Stimulated activated CD8-positive, alpha-beta memory T cell treated with anti-CD3 and anti-CD28 coated beads, Interleukin-15, amount 100 ng/mL, for 4 hours (primary cell): ENCODE measurements at places on chromosomes 2 and 18.
A peak's percentile ranks its signal among the peaks of the same experiment; 100 is the strongest.

- DNase-seq, result no peak
These were observed 101.9 kb downstream of the NFATC1 start for GRCh38 chr18:79497638-79498081.

GRCh38 chr2:239262484-239263230, 138.2 kb downstream of the HDAC4 start:
- no peak for DNase-seq

DNA sequence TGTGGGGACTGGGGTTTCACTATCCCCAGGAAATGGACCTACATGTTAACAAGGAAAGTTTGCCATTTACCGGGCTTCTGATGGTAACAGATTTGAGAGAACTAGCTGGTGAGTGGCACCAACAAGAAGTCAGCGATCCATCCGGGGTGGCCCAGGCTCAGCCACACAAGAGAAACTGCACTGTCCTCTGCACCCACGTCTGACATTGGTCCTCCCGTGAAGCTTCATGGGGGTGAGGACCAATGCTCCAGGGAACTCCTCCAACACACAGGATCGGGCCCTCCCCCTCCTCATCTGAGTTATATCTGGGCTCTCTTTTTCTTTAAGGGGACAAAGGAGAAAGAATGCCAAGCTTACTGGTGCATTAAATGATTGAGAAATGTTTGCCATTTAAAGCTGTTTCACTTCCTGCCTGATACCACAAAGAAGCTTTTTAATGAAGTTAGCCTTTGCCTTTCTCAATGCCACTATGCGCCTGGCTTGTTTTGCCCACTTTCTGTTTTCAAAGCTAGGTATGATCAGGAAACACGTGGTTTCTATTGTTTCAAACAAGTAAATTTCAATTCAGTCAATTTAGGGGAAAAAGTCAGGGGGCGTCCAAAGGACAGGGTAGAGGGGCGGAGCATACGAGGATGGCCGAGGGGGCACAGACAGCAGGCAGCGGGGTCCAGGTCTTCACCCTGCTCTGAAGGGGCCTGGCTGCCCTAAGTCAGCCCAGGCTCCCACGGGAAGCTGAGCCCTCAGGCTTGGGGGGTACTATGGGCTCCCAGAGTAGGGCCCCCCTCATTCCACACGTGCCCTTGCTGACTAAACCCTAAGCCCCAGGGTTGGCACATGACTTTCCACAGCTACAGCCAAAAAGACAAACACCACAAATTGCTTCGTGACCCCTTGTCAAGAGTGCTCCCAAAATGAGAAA, 204.0 kb upstream of the ID2 start:
- no peak for DNase-seq

DNA sequence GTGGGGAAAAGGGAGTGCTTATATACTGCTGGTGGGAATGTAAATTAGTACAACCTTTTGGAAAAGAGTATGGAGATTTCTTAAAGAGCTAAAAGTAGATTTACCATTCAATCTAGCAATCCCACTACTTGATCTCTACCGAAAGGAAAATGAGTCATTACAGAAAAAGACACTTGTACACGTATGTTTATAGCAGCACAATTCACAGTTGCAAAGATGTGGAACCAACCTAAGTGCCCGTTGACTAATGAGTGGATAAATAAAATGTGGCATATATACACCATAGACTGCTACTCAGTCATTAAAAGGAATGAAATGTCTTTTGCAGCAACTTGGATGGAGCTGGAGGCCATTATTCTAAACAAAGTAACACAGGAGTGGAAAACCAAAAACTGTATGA, 29.5 kb downstream of the FLACC1 start:
- no peak for DNase-seq

- DNase-seq, result no peak
These were observed 147.9 kb upstream of the CAVIN2 start for GRCh38 chr2:191994749-191995148.

DNA sequence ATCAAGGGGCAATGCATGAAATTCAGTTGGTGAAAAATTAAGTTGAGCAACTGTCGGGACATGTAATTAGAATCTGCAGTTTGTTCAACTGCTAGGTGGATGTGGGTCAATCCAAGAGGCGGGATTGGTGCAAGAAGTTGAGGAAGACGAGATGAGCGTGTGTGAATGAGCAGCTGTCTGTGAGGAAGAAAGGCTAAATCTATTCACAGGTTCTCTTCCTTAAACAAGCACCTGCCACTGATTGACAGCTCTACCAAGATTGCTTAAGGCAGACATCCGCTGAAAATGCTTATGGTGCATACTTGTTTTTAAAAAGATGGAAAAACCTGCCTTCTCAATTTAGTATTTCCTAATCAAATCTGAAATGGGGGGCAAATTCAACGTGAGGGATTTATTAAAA, 323.4 kb upstream of the THUMPD2 start:
- DNase-seq, result no peak

GRCh38 chr2:182994228-182994912, 43.9 kb downstream of the NCKAP1 start:
- DNase-seq, result no peak

GRCh38 chr2:205903549-205904129, 182.3 kb downstream of the INO80D start:
- DNase-seq, result no peak

GRCh38 chr18:70553245-70553935, 264.5 kb downstream of the SOCS6 start:
- DNase-seq, result no peak

DNA sequence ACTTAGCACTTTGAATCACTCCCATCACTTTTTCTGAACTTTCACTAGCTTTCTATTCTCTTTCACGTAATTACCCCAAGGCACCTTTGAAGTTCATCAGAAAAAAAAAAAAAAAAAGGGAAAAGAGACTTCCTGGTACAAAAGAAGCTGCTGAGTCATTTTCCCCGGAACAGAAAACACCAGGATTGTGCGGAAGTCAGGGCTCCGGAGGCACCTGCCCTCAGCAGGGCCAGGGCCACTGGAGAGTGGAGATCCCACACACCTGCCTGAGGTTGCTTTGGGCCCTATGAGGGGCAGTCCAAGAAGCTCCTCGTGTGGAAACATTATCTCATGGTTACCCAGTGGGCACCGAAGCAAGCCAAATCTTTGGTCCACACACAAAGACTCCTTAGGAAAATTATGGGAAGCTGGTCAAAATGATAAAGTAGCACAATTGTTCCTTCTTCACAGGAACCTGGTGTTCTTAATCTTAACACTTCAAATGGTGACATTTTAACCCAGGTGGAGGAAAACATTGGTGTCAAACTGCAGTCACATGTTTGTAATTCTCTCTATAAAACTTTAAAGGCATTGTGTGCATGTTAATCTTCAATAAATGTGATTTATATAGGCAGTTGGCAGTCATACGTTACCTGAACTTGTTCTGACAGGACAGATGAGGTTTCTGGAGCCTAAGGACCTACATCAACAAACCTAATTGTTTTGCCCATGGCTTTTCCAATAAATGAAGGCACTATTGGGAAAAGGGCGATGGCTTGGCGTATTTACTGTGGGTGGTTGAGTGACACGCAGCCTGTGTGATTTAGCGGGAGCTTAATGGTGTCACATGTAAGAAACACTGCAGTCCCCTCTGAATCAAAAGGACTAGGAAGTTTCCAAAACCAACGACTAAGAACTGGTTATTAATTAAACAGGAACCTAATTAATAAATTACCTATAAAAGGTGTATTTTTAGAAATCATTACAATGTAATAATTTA, 23.4 kb upstream of the FAM110C start:
- DNase-seq, result no peak

DNA sequence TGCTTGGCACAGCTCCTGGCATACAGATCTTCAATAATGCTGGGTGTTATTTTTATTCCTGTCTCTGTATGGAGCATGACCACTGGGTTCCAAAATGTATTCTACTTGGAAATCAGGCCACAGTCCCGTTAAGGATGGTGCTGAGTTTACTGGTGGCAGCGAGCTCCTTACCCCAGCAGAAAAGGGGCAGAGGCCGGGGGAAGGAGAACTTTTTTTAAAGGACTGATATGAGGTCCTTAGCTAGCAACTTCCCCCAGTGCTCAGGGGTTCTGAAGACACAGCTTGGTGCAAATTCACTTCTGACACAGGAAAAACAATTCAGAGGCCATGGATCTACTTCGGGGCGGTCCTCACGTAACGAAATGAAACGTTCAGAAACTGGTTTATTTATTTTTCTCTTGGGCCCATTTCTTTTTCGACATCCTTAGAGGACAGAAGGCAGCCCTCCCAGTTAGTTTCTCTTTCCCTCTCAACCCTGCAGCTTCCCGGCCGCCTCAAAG, 872 bp downstream of the RDH14 start:
- DNase-seq, result no peak

DNA sequence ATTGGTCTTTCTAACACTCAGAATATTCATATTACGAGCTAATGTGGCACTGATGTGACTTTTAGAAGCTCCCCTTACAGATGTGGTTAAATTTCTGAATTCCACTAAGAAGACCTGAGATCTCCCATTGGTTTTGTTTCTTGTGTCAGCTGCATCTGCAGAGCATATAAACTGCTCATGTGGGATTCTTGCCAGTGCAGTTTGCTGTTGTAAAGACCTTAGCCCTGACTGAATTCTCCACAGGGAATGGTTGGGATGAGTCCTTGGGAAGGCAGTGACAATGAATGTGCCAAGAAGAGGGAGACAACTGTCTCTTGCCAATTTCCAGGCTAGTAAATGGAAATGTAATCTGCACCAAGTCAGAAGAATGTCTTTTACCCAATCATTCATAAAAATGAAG, 94.1 kb downstream of the PTPRM start:
- DNase-seq, result no peak

- DNase-seq, result no peak
These were observed 60.4 kb downstream of the RHOB start for GRCh38 chr2:20507166-20507692.

DNA sequence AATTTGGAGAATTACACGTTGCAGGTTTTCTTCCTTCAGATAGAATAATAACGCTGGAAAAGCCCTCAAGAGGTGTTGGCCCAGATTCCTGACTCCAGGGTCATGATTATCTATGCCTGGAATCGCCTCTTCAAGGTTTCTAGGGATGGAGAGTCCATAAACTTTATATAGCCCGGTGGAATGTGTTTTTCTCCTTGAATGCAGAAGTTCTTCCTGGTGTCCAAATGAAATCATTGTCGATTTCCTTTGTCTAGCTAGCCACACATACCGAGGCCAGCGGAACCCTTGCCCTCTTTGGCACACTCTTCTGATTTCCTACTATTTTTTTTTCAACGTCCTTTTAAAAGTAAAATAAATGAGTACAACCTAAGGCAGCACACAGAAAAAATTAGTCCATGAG, 117.8 kb downstream of the PID1 start:
- no peak for DNase-seq

DNA sequence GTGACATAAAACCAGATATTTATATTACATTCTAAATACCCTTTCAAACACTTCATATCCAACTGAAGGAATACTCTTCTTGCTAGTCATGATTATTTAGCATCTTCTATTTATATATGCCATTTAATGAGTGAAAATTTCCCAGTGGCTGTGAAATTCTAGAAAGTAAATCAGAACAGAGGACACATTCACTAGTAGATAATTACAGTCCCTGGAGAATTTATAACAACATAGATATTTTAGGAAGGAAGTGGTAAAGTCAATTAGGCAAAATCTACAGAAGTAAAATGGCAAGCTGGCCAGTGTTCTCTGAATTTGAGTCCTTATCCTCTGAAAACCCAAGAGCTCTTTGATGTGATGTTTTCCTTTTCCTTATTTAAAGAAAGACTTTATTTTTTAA, 121.8 kb downstream of the PMAIP1 start:
- DNase-seq, result no peak

DNA sequence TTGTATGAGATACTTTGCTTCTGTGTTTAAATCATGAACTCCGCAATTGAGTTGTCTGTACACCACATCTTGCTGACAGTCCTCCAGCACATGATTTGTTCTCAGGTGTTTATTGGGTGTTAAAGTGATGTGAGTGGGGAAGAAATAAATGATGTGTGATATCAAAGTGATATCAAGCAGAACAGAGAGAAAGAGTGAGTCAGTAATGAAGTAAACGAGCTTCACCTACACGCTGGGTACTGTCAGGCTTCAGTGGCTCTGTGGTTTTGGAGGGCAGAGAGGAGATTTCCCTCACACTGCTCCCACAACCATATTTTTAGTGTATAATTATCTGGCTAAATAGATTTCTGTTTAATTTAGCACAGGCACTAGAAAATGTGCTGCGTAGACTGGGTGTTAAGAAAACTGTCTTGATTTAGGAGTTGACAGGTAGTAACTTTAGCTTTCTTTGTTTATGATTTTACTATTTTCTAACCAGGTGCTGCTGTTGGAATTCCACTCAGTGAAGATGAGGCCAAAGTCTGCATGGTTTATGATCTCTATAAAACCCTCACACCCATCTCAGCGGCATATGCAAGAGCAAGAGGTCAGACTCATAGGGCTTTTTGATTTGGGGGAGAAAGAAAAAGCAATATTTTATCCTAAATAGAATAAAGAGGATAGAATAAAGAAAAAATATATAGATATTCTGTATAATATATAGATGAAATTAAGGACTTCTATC, 21.2 kb downstream of the ATIC start:
- DNase-seq, result no peak

- peak; percentile 79 for DNase-seq
These were observed 74.3 kb upstream of the TSPYL6 start for GRCh38 chr2:54330162-54330925.

DNA sequence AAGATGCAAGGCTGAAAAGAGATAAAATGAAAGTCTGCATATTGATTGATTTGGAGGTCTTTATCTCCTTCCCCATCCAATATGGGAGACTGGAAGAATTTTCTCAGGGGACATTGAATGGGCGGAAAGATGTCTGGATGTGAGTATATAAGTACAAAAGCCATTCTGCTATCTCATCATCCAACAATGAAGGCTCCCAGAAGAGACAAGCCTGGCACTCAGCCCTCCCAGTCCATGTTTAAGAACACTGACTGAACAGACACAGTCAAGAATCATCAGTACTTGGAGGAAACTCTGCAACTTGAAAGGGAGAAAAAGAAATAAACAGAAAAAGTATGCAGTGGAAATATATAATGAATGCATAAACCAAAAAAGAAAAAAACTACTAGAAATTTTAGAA, 80.9 kb downstream of the PTRHD1 start:
- DNase-seq, result no peak

DNA sequence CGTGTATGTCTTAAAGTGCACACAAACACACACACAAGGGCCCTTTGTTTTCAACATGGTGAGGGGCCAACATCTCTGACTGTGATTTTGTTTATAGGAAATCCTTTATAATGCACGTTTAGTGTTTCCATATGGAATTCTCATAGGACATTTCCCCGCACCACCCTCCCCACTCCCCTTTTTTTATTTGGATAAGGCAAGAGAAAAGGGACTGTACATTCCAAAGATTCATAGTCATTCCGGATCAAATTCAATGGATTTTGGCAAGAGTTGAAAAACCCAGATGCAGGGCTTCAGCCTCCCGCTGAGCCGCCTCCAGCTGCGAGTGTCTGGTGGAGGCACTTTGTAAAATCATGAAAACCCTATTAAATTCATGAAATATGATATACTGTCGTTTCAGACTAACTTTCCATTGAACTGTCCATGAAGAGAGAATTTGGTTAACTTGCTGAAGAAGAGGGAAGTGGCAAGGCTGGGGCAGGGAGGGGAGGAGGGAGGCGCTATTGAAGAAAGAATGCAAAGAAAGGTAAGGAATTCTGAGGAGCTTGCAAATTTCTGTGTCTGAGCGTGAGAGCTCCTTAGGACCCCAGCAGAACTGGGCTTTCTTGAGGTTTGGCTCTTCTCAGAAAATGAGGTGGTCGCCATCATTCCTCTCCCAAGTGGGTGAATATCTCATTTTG, 25.8 kb upstream of the SLC14A2 start:
- DNase-seq, result no peak
